GM12864 (cell line): ENCODE measurements at places on chromosomes 3 and 15.

DNA sequence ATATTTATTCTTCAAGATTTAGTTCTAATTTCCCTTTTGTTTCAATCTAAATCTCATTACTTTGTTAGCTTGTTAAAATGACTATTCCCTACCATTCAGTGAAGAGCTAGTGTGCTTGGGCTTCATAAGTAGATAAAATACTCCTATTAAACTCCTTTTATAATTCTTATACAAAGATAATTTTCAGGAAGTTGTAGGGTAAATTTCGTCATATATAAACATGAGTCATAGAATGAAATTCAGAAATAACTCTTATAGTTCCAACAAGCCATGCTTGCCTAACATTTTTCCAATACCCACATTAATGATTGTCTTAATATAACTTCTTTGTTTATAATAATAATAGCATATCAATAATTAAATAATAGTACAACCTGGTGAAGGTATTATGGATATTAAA, 407.3 kb downstream of the NAALADL2 start:
- DNase-seq: no peak

DNA sequence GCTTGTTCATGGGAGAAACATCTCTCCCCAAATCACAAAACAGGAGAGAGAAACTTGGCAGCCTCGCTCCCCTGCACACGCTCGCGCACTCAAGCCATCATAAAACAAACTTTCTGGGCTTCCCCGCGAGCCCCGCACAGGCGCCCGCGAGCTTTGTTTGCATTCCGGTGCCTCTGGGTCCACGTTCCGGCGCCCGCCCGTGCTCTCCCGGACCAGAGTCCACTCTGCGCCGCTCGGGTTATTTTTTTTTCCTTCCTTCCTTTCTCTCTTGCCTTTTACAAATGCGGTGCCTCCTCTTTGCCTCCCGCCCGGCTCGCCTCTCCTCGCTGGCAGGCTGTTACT, 363 bp downstream of the MAGI1 start:
- DNase-seq: no peak

DNA sequence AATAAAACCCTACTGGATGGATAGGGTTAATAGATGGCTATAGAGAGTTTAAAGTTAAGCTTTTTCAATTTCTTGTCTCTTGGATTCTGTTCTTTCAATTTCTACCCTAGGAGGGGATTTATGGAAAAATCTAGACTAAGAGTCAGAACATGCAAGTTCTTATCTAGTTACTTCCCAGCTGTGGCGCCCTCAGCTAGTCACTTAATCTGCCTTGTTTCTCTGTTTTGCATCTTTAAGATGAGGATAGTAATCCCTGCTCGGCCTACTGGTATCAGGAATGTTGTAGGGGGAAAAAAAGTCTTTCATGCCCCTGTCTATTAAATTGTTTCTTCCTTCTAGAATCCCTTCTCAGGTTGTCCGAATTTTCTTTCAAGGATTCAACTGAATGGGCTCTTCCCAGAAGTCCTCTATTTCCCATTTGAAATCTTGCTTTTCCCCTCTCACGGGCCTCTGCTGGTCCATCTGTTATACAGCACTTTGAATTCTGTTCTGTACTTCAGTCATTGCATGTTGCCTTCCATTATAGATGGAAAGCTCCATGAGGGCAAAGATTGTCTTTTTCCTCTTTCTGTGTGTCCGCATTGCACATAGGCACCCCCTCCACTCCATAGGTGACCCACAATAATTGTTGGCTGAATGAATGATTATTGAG, 4.4 kb downstream of the KCTD6 start:
- DNase-seq: no peak

- DNase-seq: no peak
These were observed 90.6 kb upstream of the FLNB start for GRCh38 chr3:57917601-57918000.

DNA sequence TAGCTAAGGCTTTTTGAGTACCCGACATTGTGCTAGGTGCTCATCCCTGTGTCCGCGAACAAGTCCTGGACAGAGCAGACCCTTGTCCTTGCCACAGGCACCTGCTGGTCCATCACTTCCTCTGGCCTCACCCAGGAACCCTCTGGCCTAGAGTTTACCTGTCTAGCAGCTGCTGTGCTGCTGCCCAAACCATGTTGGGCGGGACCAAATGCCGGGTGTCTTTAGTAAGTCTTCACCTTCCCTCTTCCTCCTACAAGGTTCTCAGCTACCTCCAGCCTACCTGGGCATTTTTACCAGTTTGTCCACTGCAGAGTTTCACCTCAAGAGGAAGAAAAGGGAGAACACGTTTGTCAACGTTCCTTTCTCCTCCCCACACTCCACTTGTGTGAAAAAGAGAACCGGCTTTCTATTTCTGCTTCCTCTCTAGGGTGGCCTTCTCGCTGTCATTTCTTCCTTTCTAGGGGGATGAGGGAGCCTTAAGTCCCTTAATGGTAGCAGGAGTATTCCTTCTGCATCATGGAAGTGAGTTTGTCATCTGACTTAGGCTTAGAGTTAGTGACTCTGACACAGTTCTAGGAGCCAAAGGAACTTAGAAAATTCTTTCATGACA, 80.4 kb upstream of the GCNT3 start:
- DNase-seq: no peak

DNA sequence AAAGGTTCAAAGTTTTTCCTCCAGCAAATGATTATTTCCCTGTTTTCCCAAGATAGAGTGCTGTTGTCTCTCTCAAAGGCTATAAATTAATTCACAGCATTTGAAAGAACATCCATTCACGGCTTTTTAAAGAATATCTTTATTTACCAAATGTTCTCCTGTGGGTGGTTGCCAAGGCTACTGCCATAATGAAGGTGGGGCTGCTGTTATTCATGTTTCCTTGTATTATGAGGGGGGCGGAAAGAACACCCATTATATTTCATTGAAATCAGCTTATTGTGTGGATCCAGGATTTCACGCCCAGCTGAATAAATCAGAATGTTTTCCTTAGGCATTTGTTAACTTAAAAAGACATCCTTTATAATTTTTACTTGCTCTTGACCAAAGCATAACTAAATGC, 10.1 kb downstream of the SRP14 start:
- DNase-seq: no peak

DNA sequence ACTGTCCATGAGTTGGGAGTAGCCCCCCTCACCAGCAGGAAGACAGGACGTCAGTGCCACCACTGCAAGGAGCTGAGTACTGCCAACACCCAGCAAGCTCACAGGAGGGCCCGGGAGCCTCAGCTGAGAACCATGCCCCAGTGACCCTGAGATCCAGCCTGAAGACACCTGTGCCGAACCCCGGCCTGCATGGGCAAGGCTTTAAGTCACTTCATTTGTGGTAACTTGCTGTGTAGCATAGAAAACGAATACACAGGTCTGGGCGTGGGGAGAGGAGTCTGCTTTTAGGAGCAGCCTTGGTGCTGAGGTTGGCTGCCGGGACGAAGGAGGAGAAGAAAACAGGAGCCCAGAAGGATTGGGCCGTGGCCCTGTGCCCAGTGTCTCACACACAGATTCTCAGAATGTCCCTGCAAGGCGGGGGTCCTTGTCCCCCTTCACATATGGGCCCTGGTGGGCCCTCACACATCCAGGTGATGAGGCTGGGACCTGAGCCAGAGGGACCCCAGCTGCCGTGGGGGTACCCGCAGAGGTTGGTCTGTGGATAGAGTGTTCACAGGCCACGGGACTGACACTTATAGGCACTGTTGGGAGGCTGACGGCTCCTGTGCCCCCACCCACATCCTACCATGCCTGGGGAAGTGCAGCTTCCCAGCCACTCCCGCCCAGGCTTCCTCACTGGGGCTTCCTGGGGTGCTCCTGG, 85.3 kb downstream of the PLXNA1 start:
- DNase-seq: no peak

- no peak for DNase-seq
These were observed 213.3 kb upstream of the THRB start for GRCh38 chr3:24707936-24708335.

GRCh38 chr3:173128633-173129032, 12.4 kb downstream of the SPATA16 start:
- DNase-seq: no peak

DNA sequence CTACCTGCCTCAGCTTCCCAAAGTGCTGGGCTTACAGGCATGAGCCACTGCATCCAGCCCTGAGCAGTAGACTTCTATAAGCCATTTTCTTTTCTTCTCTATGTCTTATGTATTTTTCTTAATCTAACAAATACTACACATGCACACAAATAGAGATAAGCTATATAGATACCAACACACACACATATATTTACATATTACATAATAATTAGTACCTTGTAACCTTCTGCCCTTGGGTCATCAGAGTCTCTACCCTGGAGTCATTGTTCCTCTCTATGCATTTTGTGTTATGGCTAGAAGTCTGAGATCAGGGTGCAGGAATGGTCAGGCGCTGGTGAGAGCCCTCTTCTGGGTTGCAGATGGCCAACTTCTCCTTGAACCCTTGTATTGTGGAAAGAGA, 154.0 kb upstream of the PTPRG start:
- DNase-seq: no peak

DNA sequence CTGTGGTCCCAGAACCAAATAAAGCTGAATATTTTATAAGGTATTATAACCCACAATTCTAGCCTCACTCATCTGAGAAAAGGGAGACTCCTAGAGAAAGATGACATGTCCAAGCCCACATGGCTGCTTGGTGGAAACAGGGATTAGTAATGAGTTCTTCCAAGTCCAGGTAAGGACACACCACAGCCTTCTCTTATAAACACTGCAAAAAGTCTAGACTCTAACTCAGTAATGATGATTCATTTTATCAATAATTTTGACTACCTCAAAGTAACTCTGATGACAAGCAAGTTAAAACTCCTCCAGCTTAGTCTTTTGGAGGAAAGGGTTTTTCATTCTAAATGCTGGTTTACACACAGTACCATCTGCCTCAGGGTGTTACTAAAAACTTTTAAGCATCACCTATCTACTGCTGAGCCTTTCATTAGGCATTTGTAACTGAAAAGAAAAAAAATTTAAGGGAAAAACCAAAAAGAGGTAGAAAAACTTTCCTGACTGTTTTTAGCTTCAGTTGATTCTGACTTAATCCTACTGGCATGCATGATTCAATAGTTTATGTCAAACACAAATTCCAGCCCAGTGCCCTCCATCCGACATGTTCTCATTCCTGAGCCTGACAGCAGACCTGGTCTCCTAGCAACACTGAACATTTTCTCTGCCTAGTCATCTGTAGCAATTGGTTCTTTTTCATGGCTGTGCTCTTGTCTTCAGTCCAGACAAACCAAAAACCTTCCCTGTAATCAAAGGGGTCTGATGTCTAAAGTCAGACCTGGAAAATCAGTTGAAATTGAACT, 43.9 kb downstream of the P3H2 start:
- DNase-seq: no peak

DNA sequence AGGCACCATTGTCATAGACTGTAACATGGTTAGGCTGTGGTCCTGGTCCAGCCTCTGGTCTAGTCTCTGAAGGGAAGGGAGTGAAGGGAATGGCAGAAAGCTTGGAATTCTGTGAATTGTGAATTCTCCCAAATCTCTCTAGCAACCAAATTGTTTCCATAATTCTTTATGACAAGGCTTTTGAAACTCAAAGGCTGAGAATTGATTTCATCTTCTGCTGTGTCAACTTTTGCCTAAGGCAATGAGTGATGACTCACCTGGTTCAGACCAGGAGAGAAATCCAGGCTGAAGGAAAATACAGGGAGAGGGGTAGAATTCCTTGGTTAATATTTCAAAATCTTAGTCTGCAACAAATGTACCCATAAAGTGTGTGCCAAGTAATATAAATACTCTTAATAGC, 82.6 kb upstream of the ADPGK start:
- no peak for DNase-seq

- DNase-seq: no peak
These were observed 35.3 kb upstream of the TUBGCP5 start for GRCh38 chr15:23074684-23075083.

GRCh38 chr3:15283702-15284101, 48.7 kb downstream of the SH3BP5 start:
- DNase-seq: no peak

GRCh38 chr3:56970461-56970879, 90.0 kb upstream of the SPATA12 start:
- peak; percentile 29 for DNase-seq

DNA sequence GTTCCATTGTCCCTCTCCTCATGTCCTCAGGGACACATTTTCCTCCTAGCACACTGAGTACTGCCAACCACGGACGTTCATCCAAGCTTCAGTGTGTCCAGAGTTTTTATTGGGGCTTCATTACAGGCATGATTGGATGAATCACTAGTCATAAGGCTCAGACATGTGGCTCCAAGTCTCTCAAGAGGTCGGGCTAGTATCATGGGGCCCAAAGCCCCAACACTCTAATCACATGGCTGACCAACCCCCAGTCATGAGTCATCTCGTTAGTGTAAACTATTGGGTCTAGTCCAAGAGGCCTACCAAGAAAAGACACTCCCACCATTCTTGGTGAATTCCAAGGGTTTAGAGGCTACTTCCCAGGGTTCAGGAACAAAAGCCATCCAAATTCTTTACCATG, 4.4 kb downstream of the TERC start:
- DNase-seq: no peak

- no peak for DNase-seq
These were observed 44.8 kb downstream of the OPA1 start for GRCh38 chr3:193637831-193638230.

- DNase-seq: peak; percentile 72
These were observed 183.4 kb upstream of the TOPAZ1 start for GRCh38 chr3:44058022-44058867.

GRCh38 chr3:11900824-11901223, 54.1 kb upstream of the TAMM41 start:
- no peak for DNase-seq

DNA sequence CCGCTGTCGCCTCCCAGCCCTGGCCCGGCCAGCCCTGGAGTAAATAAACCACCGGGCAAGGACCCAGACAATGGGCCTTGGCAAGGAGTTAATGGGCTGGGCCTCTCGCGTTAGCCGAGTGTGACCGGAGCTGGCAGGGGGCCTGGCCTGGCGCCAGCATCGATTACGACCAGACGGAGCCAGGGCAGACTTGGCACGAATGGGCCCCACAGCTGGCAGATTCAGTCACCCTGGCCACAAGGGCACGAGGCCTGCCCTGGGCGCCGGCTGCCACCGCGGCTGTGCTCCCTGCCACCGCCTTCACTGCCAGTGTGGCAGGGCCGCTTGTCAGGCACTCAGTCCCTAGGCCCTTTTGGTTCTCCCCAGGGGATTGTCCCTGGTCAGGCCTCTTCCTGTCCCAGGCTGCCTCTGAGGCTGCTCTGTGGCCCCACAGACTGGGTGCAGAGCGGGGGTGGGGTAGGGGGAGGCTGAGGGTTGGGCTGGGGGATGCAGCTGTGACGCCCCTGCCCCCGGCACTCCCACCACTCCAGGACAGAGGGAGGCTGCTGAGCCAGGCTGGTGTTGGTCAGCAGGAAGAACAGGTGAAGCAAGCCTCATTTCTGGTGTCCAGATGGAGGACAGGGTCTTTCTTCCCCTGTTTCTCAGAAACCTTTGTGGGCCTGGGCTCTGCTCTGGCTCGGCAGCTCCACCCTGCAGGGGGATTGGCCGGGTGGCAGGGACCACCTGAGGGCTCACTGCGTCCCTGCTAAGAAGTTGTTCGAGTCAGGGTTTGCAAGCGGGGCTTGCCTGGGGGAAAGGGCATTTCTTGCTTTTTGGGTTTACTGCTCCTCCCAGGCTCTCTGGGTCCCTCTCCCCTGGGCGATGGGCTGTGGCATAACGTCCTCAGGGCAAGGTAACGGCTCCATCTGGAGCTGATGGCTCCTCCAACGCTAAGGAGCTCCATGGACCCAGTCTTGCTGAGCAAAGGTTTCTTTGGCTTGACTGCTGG, 30.5 kb upstream of the SRP14 start:
- DNase-seq: no peak
